Hematopoietic multipotent progenitor cell treated with erythropoietin and hydrocortisone succinate and interleukin-3 and kit ligand, for 6 days (in vitro differentiated cells): ENCODE measurements at places on chromosomes 1 and 21.
A peak's percentile ranks its signal among the peaks of the same experiment; 100 is the strongest.

- DNase-seq: peak; percentile 87
Observed at GRCh38 chr1:149844101-149844500, 55.3 kb upstream of the BOLA1 start.

DNA sequence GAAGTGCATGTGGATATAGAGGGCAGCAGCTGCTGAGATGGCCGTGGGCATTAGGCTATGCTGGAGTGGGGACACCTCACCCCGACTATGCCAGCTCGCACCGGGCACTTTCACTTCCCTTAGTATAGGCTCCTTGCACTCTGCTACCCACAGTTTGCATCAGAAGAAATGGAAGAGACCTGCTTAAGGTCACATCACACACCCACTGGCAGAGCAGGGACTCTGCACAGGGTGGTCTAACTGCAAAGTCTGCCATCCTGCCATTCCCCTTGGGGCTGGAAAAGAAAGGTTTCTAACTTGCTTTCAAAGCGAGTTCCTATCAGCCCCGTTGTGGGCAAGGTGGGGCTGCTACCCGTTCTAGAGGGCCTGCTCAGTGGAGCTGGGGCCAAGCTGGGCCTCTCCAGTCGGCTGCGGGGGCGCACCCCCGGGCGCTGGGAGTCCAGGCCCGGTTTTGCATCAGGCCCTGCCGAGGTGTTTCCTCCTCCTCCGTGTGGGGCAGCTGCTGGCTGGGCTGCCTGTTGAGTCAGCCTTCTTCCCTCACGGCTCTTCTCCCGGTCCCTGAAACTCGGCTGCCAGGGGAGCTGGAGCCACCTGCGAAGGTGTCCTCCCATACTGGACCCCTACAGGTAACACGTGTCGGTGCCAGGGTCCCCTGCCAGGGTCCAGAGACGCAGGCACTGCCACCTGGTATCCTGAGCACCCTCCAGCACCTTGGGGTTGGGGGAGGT lies at the start of gene SYTL1:
TSS of gene SYTL1 (plus strand) at position 498 of the 728 bp plus-strand sequence. CDS start 3,313 bp downstream, outside the sequence.
- peak; percentile 86 for DNase-seq

- DNase-seq: no peak
Observed at GRCh38 chr1:62361431-62361830, 42.2 kb upstream of the KANK4 start.

DNA sequence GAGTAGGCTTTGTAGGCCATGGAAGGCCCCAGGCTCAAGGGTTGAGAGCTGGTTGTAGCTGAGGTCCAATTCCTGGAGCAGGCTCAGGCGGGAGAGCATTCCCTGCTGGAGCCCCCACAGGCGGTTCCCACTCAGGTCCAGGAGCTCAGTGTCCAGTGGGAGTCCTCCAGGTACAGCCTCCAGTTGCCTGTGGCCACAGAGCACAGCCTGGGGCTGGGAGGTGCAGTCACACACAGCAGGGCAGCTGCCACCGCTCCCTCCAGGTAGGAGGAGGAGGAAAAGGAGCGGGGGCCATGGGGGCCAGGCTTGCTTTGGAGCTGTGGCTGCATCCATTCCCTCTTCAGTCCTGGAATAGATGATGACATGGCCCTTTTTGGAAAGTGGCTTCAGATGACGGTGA lies 2.8 kb downstream of the LINGO4 start:
- DNase-seq: no peak

GRCh38 chr1:15352128-15352957 lies 57.3 kb upstream of the EFHD2 start:
- peak; percentile 55 for DNase-seq

DNA sequence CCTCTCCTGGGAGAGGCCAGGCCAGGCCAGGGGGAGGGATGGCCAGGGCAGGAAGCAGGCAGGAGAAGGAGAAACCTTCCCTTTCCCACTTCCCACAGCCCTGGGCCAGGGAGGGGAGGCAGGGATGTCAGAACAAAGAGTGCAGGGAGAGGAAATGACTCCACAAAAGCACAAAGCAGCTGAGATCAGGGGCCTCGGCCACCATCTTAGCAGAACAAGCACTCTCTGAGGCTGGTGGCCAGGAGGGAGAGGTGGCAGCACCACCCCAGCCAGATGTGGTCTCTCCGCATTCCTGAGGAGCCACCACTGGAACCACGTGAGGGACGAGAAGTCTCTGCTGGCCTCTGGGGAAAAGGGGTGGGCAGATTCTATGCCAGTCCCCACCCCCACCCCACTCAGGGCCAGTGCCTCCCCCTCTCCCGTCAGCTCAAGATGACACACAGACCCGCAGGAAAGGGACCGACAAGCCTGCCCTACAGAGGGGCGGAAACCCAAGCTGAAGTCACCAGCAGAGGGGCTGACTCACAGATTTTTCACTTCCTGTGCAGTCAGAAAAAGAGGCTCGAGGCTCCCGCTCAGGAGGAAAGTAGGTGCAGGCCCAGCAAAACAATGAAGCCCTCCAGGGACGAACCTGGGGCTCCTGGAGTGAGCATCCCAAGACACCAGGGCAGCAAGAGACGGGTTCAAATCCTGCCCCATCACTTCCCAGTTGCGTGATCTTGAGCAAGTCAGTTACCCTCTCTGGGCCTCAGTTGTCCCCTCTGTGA lies 24.1 kb upstream of the ALDH4A1 start:
- peak; percentile 78 for DNase-seq

DNA sequence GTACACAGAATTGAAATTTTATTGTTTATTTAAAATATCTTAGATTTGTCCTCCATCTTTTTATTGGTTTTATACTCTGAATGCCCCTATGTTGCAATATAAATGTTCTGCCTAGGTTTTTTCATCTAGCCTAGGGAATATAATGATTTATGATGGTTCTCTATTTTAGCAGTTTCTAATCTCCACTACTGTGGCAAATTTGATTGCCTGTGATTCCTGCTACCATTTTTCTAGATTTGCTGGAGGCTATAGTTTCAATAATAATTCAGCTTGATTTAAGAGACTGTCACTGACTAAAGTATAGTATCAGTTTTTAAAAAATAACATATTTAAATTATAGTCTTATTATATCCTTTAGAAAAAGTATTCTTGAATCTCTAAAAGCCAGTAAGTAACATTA lies 90.5 kb downstream of the USP25 start:
- no peak for DNase-seq

DNA sequence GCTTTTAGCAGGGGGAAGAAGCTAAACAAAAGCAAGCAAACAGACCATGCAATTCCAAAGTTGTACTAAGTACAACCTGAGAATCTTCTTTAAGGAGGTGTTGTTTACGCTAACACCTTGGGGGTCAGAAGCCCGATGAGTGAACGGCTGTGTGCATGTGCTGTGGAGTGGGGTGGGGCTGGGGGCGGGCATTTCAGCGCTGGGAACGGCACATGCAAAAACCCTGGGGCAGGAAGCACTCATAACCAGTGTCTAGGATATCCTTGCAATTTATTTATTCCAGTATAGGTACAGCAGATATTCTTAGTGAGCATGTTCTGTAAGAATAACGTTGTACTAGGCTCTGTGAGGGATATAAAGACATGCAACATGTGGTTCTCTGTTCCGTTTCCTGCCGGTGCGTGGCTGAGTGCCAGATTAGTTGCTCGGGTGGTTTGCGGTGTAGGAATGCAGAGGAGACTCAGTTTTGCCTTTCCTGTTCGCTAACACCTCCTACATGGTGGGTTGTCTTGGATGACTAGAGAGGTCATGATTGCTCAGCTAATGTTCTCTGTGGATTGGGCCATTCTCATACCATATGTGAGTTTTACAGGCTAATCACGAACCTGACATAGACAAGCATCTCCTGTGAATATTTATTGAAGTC lies 3.7 kb downstream of the FASLG start:
- DNase-seq: peak; percentile 80

GRCh38 chr1:194069831-194070218 lies 883.4 kb upstream of the B3GALT2 start:
- DNase-seq: no peak

- DNase-seq: no peak
Observed at GRCh38 chr1:207172321-207172720, 68.3 kb downstream of the C4BPA start.

DNA sequence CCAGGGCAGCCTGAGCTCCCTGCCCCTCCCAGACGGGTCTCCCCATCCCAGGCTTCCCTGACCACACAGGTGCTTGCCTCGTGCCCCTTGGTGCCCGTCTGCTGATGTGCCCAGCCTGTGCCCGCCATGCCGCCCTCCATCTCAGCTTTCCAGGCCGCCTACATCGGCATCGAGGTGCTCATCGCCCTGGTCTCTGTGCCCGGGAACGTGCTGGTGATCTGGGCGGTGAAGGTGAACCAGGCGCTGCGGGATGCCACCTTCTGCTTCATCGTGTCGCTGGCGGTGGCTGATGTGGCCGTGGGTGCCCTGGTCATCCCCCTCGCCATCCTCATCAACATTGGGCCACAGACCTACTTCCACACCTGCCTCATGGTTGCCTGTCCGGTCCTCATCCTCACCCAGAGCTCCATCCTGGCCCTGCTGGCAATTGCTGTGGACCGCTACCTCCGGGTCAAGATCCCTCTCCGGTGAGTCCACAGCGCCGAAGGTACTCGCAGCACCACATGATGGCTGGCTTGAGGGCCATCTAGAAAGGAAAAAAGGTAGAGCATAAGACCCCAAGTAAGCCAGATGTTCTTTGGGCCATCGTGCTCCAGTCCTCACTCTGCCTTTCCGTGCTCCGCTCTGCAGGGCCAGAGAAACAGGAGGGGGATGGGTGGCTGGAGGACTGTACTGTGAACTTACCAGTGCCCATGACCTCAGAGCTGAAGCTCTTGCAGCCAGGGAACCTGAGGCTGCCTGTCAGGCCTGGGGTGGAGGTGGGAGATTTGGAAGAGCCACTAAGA lies 1.4 kb downstream of the ADORA1 start:
- no peak for DNase-seq

- DNase-seq: no peak
Observed at GRCh38 chr1:1569341-1569740, 5.3 kb downstream of the SSU72 start.

DNA sequence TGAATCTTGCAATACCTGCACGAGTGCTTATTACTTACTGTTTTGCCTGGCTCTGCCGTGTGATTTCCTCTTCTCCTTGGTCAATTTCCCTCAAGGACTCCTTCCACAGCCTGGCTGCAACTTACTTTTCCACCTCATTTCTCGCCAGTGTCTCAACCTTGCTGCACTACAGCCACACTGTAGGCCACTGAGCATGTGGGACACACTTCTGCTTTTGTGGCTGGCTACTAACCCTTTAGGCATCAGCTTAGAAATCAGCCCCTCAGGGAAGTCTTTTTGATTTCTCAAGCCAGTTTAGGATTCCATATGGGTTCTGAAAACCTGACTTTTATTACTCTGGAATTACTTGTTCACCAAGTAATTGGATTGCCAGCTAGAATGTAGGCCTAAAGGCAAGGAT lies 5.2 kb upstream of the DMRTB1 start:
- DNase-seq: no peak

GRCh38 chr1:22920734-22921451 lies 51.8 kb downstream of the LACTBL1 start:
- no peak for DNase-seq

DNA sequence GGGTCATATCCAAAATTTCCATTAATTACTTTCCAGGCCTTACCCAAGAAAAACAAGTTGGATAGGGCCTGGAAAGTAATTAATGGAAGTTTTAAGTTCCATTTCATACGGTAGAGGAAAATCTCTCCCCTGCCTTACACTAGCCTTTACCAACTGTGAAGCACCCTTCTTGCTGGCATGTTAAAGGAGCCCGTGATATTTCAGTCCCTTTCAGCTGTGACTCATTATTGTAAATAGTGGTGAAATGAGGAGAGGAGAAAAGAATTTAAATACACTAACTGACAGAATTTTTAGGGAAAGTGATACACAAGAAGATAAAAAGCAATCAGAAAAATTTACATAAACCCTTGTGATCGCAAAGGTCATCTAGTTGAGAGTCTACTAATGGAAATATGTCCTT lies 20.3 kb upstream of the KAZN start:
- DNase-seq: no peak

- no peak for DNase-seq
Observed at GRCh38 chr1:234402939-234403338, 29.7 kb downstream of the COA6 start.

DNA sequence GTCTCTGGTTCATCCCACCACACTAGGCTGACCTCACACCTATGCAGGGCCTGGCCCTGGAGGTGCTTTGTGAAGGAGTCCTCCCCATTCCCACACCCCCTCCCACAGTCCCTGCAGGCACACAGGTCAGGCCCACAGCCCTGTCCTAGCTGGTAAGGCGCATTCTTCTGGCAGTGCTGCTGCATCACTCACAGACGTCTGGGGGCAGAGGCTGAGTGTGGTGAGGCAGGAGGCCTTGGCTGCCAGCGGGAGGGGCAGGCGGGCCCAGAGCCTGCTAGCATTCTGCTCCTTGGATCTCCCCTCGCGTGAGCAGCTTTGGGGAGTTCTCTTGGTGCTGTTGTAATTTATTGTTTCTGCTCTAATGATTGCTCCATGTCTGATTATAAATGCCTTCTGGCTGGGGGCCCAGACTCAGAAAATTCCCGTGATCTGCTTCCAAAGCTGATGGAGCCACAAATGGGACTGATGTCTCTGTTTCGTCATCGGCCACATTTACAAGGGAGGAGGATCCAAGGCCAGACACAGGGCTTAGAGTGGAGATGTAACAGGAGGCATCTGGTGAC lies 62.9 kb downstream of the TRABD2B start:
- no peak for DNase-seq

DNA sequence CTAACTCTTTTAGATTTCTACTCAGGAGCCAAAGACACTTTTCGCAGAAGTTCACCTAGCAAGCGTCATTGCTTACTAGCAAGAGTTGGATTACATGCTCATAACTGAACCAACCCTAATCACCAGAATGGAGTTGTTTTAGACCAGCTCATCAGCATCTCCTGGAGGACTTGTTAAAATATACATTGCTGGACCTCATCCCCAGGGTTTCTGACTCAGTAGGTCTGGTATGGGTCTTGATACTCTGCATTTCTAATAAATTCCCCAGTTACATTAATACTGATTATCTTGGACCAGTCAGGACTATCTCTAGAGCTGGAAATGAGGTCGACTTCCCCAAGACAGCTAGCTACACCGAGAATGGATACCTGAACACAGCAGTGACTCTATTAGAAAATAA lies 9.7 kb upstream of the PRDX6 start:
- no peak for DNase-seq

GRCh38 chr1:121522061-121522759 lies 337.4 kb downstream of the SRGAP2C start:
- no peak for DNase-seq

DNA sequence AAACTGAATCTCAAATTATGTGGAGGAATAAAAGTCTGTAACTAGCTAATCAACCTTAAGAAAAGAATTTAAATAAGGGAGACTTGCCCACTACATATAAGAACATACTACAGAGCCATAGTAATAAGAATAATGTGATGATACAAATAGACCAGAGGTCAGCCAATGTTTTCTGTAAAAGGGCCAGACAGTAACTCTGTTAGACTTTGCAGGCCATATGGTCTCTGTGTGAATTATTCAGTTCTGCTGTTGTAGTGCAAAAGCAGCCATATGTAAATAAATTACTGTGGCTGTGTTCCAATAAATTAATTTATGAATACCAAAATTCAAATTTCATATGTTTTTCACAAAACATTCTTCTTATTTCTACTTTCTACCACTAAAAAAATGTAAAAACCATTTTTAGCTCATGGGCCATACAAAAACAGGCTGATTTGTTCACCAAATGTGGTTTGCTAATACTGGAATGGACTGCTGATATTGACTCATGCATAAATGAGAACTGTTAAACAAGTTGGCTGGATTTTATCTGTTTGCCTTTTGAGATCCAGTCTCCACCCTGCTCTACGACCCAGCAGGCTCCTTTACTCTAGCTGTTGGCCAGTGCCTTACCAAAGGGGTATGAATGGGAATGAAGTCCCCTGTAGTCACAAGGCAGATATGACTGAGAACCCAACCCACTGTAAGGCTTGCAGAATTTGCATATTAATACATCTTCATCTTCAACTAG lies 98.2 kb upstream of the ZNHIT6 start:
- no peak for DNase-seq
